ENCODE measurements at places on chromosomes 5 and 9.

DNA sequence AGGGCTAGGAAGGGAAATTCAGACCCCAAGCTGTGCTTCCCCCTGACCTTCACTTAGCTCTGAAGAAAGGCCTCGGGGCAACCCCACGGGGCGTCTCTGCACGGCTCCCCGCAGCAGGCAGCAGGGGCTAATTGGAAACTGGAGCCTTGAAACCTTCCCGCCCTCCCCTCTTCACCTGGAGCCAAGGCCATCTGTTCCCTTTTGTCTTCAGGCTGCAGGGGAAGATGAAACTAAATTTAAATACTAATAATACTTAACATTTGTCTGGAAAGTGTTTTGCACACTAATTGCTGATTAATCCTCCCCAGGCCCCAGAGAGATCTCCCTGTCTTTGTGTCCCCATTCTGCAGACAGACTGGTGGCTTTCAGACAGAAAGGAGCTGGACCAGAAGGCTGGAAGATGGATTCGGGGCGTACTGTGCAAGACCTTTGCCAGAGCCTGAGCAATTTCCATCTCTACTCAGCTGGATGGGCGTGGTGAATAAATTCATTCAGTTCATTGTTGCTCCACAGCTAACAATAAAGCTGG, 34.1 kb upstream of the CPLX2 start:
- no peak for DNase-seq

DNA sequence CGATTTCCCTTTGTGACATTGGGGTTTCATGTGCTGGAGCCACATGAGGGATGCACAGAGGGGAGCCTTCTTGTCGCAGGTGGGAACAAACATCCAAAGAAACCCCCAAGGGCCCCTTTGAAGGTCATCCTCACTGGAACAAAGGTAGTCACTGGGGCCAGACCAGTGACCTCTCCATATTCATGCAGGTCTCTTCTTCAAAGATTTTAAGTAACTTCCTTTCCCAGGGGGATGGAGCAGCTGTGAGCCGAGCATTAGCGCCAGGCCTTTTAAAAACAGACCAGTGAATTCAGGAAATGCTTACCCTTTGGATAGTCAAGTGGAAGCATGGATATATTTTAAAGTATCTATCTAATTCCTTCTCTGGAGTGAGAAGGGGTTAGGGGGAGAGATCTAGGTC, 33.0 kb downstream of the DAPK1 start:
- DNase-seq = no peak

- DNase-seq = no peak
Measured at GRCh38 chr5:169667896-169668674, 31.0 kb downstream of the DOCK2 start.

- no peak for DNase-seq
Measured at GRCh38 chr5:174347183-174347582, 301.7 kb downstream of the NSG2 start.

GRCh38 chr5:109829331-109829730, 139.6 kb downstream of the MAN2A1 start:
- DNase-seq = no peak

GRCh38 chr9:130408669-130409068, 36.1 kb upstream of the ASS1 start:
- no peak for DNase-seq

- no peak for DNase-seq
Measured at GRCh38 chr5:168585119-168585856, 6.1 kb upstream of the PANK3 start.

GRCh38 chr9:90421786-90422185, 220.8 kb downstream of the DIRAS2 start:
- DNase-seq = no peak

GRCh38 chr9:85940275-85940831, 593 bp upstream of the NAA35 start:
- no peak for DNase-seq

DNA sequence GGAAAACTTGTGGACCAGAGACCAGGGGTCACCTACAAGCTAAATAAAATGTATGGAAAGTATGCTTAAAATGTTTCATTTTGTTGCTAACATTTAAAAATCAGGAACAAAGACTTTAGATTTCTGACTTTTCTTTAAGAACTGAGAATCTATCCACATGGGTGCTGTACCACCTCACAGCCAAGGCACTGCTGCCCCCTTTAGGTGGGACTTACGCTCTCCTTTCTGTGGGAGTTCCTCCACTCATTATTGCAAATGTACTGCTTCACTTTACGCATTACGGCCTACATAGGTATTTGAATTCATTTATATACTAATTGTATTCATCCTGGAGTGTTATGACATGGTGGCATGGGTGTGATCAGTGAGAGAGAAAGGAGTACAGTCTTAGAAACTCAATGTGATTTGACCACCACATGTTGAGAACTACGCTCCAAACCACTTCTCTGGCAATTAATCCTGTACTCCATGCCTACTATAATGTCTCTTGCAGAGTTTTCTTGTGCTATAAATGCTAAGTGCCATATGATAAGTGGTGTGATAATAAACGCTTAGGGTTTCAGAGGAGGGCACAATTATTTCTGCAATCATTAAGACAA, 24.7 kb upstream of the CETN3 start:
- no peak for DNase-seq

- DNase-seq = no peak
Measured at GRCh38 chr5:43152946-43153345, 32.2 kb downstream of the ZNF131 start.

- no peak for DNase-seq
Measured at GRCh38 chr5:145385276-145385675, 449.9 kb downstream of the PRELID2 start.

- DNase-seq = no peak
Measured at GRCh38 chr9:76162751-76163500, 231.3 kb downstream of the RFK start.

- no peak for DNase-seq
Measured at GRCh38 chr5:36605241-36605640, 1.2 kb upstream of the SLC1A3 start.

GRCh38 chr5:119420169-119420568, 32.1 kb upstream of the HSD17B4 start:
- no peak for DNase-seq

- no peak for DNase-seq
Measured at GRCh38 chr5:122462486-122462885, 150.4 kb downstream of the SNCAIP start.

DNA sequence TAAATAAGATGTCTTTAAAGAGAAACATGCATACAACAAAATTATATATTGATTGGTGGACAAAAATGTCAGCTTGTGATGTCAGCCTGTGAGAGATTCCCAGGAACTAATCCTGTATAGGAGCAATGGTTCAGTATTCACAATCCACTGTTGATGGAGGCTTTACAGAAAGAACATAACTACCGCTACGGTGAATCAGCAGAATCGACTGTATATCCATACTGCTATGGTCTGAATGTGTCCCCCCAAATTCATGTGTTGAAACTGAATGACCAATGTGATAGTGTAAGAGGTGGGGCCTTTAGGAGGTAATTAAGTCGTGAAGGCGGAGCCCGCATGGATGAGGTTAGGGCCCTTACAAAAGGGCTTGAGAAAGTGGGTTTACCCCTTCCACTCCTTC, 40.4 kb upstream of the TBC1D2 start:
- DNase-seq = no peak

DNA sequence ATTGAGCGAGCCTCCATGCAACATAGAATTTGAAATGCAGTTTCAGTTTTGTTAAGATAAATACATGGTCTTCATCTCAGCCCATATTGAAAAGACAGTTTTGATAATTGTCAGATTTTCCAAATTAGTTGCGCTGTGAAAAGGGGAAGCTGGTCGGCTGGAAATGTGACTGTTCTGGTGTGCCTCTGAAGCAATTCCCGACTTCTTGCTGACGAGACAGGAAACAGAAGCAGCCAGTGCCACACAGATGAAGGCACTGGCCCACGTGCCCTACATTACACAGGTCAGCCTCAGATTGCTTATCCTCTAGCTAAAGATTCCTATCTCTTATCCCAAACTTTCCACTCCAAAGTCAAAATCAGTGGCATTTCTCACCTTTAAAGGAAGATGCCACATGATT, 214.1 kb upstream of the TLE4 start:
- DNase-seq = no peak

DNA sequence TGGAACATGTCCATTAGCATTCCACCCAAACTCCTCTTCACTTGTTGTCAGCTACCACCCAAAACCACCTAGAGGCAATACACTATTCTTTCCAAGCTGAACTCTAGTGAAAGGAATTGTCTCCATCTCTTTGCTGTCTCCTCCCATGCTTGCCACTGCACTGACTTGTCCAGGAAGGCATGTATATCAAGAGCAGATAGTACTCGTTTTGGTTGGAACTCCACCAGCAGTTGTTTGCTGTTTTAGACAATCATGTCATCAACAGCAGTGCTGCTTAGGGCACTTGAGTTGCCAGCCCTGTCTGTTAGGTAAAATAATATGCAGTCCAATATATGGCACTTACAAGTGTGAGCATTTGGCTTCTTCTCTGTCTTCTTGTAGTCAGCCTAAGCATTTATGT, 80.0 kb upstream of the SAP30L start:
- DNase-seq = no peak

- peak; percentile 24 for DNase-seq
Measured at GRCh38 chr5:133679534-133679933, 67.2 kb upstream of the FSTL4 start.

GRCh38 chr5:143014017-143014651, 244.0 kb downstream of the ARHGAP26 start:
- DNase-seq = no peak

- DNase-seq = no peak
Measured at GRCh38 chr9:124467410-124468060, 17.3 kb downstream of the ADGRD2 start.

DNA sequence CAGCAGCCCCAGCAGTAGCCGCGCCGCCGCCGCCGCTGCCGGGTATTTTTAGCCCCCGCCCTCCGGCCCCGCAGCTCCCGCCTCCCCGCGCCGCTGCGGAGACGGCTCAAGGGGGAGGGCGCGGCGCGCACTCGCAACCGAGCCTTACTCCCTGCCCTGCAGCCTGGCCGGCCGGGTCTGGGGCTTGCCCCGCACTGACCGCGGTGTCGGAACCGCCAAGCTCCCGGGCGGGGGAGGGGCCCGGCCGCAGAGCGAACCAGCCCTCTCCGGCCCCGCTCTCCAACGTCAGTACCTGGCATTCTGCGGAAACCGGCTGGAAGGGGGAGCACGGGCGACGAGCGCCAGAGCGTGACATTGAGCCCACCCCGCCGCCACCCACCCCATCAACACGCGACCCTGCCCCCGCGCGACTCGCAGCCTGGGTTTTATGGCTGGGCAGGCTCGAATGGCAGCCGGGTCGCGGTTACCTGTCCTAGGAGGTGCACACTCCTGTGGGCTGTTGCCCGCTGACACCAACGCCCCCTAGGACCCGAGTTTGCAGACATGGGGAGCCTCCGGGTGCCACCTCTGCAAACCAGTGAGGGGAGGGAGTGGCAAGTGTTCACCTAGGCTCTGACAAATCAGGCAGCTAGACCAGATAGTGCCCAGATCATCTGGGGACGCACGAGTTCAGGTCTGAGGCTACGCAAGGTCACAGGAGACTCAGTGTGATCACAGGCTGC, at the start of gene ACSL6:
Gene ACSL6 (minus strand): TSS at position 37 of the 722 bp plus-strand sequence. CDS start 105 bp downstream, outside the sequence.
- DNase-seq = peak; percentile 70

GRCh38 chr9:20473515-20474013, 148.7 kb downstream of the MLLT3 start:
- no peak for DNase-seq

- DNase-seq = no peak
Measured at GRCh38 chr5:179308563-179309382, 36.5 kb downstream of the ADAMTS2 start.

DNA sequence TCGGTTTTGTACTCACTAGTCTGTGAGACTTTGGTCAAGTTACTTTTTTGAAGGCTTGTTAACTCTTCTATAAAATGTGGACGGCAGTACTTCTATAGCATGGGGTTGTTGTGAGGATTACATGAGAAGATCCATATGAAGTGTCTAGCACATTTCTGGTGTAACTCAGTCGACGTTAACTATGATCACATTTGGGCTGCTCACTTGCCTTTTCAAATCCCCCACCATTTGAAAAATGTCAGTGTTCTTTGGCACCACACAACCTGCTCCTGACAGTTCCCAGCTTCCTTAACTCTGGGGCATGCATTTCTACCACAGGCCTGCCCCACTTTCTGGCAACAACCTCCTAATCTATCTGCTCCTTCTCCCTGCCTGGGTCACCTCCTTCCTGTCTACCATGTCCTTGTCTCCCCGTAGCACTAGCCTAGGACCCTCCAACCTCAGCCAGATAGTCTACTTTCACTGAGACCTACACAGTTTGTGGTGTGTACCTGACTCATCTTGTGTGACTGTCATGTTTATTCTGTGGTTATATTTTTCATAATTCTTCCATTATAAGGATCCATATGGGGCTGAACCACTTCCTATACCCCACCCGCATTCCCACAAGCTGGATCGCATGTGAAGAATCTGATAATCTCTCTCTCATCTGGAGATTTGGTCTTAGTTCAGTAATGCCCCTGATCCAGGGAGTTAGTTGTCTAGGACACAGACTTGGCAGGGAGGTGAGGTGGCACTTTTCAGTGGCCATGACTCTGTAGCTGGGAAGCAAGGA, 30.2 kb upstream of the BASP1 start:
- DNase-seq = no peak

GRCh38 chr9:38149647-38150046, 80.6 kb upstream of the SHB start:
- DNase-seq = no peak

- DNase-seq = no peak
Measured at GRCh38 chr5:73180566-73180965, 7.6 kb downstream of the TMEM174 start.

DNA sequence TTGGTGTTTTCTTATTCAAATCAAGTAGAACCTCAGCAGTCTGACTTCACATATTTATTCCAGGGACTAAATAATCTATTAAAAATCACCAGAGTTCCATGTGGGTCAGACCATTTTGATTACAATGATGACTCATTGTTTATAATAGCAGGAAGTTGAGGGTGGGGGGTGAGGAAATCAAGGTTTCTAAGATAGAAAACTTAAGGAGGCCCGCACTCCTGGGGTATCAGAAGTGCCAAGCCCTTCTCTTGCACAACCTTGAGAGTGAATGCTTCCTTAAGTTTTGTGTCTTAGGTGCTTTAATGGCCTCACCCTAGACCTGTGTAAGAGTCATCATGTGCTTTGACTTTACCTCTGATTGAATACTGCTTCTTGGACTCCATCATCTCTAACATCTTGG, 31.9 kb upstream of the NPR3 start:
- no peak for DNase-seq

- no peak for DNase-seq
Measured at GRCh38 chr5:38559428-38559827, 3.0 kb upstream of the LIFR start.

- no peak for DNase-seq
Measured at GRCh38 chr9:27561685-27562084, 11.6 kb downstream of the C9orf72 start.

- DNase-seq = no peak
Measured at GRCh38 chr9:97830884-97831829, 21.9 kb upstream of the FOXE1 start.

GRCh38 chr5:27523629-27524028, 485.2 kb upstream of the CDH9 start:
- DNase-seq = no peak

GRCh38 chr5:176187276-176188062, 50.8 kb upstream of the SIMC1 start:
- peak; percentile 39 for DNase-seq

GRCh38 chr5:148792744-148793143, 33.7 kb upstream of the ADRB2 start:
- DNase-seq = no peak

GRCh38 chr5:154944716-154945115, 3.8 kb downstream of the MRPL22 start:
- no peak for DNase-seq

All from type B pancreatic cell (in vitro differentiated cells).